ENCODE measurements at places on chromosomes 7 and 10. TPM values are rescaled to one million over a fixed set of nuclear protein-coding genes. Genes with fewer than 3 reads are reported as not detected.
A peak's percentile ranks its signal among the peaks of the same experiment; 100 is the strongest.

GRCh38 chr10:29805134-29805723 lies 170.5 kb upstream of the SVIL start:
- peaks cover 9% of the 10 kb centered on the region for H3K27me3 ChIP-seq
- H3K36me3 ChIP-seq: peaks cover 2% of the 10 kb centered on the region
- no peak for DNase-seq
- peaks cover 7% of the 10 kb centered on the region for H3K4me1 ChIP-seq
- no peak overlapping the region for H3K4me3 ChIP-seq
- H3K27ac ChIP-seq: no peak overlapping the region

The TRIM24 gene
- total RNA-seq: 16.6 TPM

The PANK1 gene
- total RNA-seq: 4.8 TPM

The CALML5 gene
- total RNA-seq: not detected

The SORCS1 gene
- not detected for total RNA-seq

DNA sequence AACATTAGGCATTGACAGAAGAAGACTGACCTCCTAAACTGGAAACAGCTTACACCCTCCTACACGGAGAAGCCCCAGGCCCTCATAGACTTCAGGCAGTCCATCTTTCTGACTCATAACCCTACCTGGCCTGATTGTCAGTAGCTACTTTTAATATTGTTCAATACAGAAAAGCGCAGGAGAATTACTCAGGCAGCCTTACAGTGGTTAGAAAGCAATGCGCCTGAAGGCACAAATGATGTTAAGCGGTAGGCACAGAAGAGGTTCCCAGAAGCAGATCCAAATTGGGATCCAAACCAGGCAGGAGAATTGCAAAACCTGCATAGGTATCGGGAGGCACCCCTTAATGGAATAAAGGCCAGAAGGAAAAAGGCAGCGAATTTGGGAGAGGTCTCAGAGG lies 5.4 kb upstream of the CYREN start:
- no peak overlapping the region for H3K27ac ChIP-seq
- H3K4me3 ChIP-seq: no peak overlapping the region
- peaks cover 11% of the 10 kb centered on the region for H3K4me1 ChIP-seq
- H3K36me3 ChIP-seq: peaks cover 15% of the 10 kb centered on the region
- no peak for DNase-seq

DNA sequence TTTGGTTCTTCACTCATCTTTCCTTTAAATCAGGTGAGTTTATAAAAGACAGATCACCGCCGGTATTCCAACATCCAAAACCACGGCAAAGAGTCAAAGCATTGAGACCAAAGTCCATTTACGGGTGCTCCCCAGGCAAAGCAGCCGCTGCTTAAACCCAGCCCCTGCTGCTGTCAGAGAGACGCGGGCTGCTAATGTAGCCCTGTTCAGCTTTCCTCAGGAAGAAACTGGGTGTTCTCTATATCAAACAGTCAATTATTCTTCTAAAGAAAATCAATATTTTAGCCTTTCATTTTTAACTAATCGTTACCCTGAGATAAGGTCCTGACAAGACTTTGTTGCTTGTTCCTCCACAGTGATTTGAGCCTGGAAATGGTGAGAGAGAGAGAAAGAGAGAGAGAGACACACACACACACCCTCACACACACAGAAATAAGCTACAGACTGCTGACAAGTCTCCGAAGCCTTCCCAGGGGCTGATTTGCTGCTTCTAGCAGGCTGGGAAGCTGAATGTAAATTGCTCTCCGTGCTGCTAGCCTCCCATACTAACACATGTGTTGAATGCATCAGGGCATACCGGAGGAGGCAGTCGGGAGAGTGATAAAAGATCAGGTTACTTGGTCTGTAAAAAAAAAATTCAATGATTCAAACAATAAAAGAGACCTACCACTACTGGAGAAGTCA lies 183.0 kb upstream of the ANK3 start:
- peak; percentile 76 for DNase-seq
- H3K4me1 ChIP-seq: peaks cover 48% of the 10 kb centered on the region
- no peaks in the 10 kb centered on the region for H3K27me3 ChIP-seq
- peaks cover 25% of the 10 kb centered on the region for H3K36me3 ChIP-seq
- H3K27ac ChIP-seq: peak overlapping the region; percentile 90
- H3K4me3 ChIP-seq: peak overlapping the region; percentile 94

- H3K4me1 ChIP-seq: peaks cover 59% of the 10 kb centered on the region
- H3K4me3 ChIP-seq: no peak overlapping the region
- no peak for DNase-seq
- H3K36me3 ChIP-seq: peaks cover 63% of the 10 kb centered on the region
- peak overlapping the region; percentile 20 for H3K27ac ChIP-seq
Measured at GRCh38 chr7:55486192-55486590, 86.1 kb downstream of the VOPP1 start.

The C7orf33 gene
- not detected for total RNA-seq

GRCh38 chr7:31815796-31816195 lies 128.8 kb downstream of the PPP1R17 start:
- no peaks in the 10 kb centered on the region for H3K4me1 ChIP-seq
- no peak overlapping the region for H3K27ac ChIP-seq
- no peak for DNase-seq
- H3K36me3 ChIP-seq: no peaks in the 10 kb centered on the region

The CELF2 gene
- total RNA-seq: 95.5 TPM

DNA sequence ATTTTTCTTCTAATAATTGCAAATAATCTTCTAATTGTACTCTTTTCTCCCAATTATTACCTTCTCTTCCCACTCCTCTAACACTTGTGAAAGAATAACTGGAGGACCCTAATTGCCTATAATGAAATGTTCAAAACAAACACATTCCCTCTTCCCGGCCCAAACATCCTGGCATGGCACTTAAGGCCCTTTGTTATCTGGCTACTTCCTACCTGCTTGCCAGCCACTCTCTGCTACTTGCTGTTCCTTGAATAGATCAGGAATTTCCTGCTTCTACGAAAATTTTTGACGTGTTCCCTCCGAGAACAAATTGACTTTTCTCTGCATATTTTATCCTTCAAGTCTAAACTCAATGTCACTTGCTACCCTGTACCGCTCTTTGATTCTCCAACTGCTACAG lies 56.1 kb upstream of the NOBOX start:
- H3K27ac ChIP-seq: no peak overlapping the region
- H3K27me3 ChIP-seq: no peaks in the 10 kb centered on the region
- no peaks in the 10 kb centered on the region for H3K4me1 ChIP-seq
- no peak for DNase-seq

Measured in activated CD4-positive, alpha-beta T cell treated with anti-CD3 and anti-CD28 coated beads, Interleukin-2, amount 10 ng/mL, durations not matched to agents 24 days and 14 days (primary cell).